Retina (tissue), 1 donor: ENCODE measurements at places on chromosomes 3 and 15.
A peak's percentile ranks its signal among the peaks of the same experiment; 100 is the strongest.

DNA sequence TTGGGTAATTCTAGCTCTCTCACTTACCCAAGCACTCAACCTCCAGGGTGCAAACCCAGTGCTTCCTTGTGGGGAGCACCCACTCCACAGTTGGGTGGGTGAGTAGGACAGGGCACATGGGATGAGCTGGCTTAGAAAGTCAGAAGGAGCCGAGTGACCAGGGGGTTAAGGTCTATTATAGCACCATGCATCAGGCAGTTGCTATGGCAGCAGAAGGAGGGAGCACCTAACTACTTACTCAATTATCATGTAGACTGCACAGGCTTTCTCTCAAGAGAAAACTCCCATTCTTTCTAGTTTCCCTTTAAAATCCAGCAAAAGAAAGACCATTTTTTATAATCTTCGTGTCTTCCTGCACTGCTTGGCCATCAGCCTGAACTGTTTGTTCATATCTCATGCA lies 163.0 kb downstream of the OCA2 start:
- no peak for DNase-seq

DNA sequence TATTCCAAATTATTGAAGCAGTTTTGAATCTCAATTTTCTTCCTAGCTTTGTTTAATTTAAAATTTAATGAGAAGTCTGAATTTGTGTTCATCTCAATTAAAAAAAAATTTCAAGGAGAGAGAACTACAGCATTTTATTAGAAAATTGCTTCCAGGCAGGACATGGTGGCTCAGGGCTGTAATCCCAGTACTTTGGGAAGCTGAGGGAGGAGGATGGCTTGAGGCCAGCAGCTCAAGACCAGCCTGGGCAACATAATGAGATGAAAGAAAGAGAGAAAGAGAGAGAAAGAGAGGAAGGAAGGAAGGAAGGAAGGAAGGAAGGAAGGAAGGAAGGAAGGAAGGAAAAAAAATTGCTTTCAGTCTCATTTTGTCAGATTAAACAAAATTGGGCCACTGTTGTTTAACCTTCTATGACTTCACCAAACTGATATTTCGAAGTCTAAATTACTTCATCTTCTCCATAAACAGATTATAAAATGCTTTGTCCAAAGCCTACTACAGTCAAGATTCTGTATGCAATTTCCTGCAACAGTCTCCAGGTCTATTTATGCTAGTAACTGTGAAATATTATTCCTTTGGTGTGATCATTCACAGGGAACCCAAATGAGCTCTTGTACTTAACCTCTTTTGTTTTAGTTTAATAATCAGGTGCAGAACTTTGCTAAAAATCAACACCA lies 6.6 kb upstream of the ABHD6 start:
- no peak for DNase-seq

GRCh38 chr3:126680667-126681055 lies 23.4 kb upstream of the CHCHD6 start:
- DNase-seq = no peak

GRCh38 chr3:31219131-31219843 lies 313.4 kb upstream of the STT3B start:
- no peak for DNase-seq

DNA sequence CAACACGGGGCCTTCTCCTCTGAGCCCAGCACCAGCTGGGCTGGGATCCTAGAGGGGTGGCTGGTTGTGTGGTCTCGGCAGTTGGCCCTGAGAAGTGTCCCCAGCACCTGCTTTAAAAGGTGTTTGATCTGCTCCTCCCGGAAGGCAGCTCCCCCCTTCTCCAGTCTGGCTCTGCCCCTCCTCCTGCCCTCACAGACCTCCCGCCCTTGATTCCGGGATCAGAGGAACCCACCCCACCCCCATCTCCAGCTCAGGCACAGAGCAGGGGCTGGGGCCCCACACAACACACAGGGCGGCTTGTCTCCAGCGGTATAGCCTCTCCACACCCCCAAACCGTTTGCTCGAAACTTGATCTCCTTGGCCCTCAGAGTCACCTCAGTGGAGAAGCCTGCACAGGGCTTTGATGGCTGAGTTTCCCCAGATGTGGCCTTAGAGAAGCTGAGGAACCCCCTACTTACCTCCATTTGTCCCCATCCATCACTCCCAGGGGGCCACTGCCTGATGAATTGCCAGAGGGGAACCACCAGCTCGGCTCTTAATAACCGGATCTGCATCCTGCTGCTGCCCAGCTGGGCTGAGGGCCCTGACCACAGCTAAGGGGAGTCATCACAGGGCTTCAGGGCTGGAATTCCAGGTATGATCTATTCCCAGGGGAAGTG lies 6.4 kb upstream of the STRA6 start:
- DNase-seq = peak; percentile 57

DNA sequence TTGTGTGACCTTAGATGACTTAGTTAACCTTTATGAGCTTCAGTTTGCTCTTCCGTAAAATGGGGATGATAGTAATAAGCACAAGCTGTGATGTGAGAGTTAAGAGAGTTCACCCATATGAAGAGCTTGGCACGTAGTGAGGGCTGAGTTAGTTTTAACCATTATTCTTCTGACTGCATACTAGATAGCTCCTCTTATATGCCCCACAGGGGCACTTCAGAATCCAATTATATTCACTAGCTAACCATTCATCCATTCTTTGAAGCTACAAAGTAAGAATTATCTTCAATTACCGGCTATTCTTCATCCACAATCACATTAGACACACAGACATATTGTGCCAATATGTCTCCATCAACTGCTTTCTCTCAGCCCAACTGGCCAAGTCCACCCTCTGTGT lies 159.0 kb upstream of the STT3B start:
- no peak for DNase-seq

- no peak for DNase-seq
These were observed 447.8 kb upstream of the THBS1 start for GRCh38 chr15:39132954-39133600.

GRCh38 chr3:151946606-151947005 lies 73.2 kb downstream of the SUCNR1 start:
- no peak for DNase-seq

GRCh38 chr15:89671687-89672086 lies 7.5 kb downstream of the PLIN1 start:
- no peak for DNase-seq

- DNase-seq = no peak
These were observed 346.2 kb downstream of the GRM7 start for GRCh38 chr3:7207125-7207524.

DNA sequence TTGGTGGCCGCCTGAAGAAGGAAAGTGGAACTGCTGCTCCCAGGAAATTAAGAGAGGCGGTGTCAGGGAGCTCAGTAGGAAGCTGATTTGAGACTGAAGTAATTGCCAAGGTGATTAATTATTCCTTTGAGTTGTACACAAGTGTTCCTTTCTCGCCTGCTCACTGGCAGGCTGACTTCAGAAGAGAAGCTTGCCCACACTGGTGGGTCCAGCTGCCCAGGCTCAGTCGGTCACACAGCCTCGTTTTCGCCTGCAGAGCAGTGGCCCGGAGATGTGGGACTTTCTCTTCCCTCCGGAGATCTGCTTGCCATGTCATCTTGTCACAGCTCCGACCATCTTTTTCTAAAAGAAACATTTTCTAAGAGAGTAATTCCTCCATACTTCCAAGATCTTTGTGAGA lies 478.0 kb downstream of the MCTP2 start:
- DNase-seq = no peak

DNA sequence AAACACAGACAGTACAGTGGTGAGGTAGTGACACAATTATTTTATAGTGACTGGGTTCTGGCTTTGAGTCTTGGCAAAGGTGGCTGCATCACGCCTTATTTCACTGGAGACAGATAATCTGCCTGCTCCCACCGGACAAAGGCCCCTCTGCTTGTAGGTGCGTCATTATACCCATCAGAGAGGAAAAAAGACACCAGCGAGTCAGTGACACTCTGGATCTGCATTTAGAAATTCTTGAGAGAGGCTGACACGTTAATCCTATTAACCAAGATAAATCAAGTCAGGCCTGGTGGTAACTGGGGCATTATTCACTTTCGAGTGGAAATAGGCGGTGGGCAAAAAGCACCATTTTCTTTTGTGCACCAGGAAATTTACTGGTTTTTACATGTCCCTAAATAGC lies 76.2 kb downstream of the NR2F2 start:
- DNase-seq = peak; percentile 75

DNA sequence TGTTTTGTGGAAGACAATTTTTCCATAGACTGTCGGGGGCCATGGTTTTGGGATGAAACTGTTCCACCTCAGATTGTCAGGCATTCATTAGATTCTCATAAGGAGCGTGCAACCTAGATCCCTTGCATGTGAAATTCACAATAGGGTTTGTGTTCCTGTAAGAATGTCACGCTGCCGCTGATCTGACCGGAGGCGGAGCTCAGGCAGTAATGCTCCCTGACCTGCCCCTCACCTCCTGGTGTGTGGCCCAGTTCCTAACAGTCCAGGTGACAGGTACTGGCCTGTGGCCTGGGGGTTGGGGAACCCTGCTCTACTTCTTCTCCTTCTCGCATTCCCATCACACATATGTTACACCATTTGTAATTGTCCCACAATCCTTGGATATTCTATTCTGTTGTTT lies 11.0 kb downstream of the CHRNA7 start:
- peak; percentile 13 for DNase-seq

DNA sequence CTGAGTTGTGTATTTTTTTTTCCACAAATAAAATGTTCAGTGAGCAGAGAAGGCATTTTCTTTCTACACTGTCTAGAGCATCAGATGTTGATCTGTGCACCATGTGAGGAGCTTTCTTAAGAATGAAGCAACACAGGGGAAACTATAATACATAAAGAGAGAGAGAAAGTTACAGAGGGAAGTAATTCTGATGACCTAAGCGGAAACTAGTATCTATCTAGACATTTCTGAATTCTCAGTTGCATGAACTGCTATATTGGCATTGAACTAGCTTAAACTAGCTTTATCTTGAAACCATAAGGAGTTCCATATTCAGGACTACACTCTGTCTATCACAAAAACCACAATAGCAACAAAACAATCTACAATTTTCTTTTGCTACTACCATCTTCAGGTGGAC lies 822.4 kb downstream of the VGLL3 start:
- DNase-seq = no peak

- peak; percentile 64 for DNase-seq
These were observed 1.8 kb downstream of the ZBTB38 start for GRCh38 chr3:141370065-141370533.

DNA sequence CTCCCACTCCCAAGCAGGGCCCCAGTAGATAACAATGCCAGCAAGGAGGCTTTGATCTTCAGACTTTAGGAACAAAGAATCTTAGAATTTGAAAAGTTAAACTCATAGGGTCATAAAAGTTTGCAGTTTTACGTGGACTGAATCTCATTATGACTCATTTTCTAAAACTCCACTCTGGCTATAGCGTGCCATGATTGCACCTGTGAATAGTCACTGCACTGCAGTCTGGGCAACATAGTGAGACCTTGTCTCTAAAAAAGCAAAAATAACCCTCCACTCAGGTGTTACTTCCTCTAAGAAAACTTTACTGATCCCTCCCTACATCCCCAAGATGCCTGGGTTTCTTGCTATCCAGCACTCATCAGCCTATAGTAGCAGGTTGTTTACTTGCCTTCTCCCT lies 104.5 kb downstream of the IL20RB start:
- DNase-seq = no peak

GRCh38 chr3:29144361-29144760 lies 136.5 kb upstream of the RBMS3 start:
- DNase-seq = no peak

GRCh38 chr3:128648940-128649663 lies 1.5 kb downstream of the RPN1 start:
- DNase-seq = no peak

DNA sequence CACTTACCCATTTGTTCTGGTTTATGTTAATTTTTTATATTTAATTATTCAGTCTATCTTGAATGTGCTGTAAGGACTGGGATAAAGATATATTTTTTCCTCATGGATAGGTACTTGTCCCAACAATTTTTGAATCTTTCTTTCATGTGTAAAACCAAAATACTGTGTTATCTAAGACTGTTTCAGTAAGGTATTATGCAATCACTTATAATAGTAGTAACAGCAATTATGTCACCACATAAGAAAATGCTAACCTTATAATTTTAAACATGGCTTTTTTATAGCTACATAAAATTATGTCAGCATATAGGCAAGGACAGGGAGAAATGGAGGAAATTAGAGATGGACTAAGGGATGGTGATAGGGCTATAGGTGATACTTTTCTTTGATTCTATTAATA lies 2.9 kb upstream of the CTDSPL start:
- DNase-seq = no peak

DNA sequence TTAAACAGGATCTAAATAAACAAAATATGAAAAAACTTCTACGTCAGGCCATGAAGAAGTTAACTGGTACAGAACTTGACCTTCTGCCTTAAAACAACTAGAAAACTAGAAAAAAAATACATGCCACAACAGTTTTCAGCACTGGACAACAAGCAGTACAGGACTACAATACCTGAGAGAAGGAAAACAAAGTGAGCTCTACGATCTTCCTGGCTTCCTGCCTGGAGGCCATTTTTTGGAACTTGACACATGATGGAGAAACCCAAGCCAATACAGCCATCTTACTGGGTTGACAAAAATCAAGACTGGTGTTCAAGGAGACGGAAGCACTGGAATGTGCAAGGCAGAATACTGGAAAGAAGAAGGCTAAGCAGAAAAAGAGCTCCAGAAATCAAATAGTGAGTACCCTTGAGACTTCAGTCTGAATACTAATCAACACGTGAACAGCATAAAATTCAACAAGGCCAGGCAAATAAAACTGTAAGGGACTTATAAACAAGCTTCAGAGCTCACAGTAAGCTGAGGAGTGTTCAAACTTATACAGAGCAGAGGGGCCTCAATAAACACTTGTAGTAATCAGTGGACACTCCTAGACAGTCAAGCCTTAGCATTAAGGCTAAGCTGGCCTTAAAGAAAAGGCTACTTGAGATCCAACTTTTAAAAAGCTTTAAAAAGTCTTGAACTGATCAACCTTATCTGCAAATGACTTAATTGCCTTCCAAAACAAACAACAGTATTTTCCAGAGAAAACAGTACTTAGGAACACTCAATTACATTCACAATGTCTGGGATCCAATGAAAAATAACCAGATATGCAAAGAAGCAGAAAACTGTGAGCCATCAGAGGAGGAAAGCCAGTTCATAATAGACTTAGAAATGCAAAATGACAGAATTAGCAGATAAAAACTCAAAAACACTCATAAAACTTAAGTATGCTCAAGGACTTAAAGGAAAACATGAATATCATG lies 63.2 kb downstream of the DLG1 start:
- no peak for DNase-seq

- no peak for DNase-seq
These were observed 142.8 kb downstream of the NTRK3 start for GRCh38 chr15:88113613-88114308.
